CD8-positive, alpha-beta memory T cell (primary cell): ENCODE measurements at places on chromosomes 12 and 14. TPM values are rescaled to one million over a fixed set of nuclear protein-coding genes. Genes with fewer than 3 reads are reported as not detected.

The USP44 gene
- 7.1 TPM for total RNA-seq

The CIROP gene
- total RNA-seq = not detected

- H3K36me3 ChIP-seq = no peaks in the 10 kb centered on the region
- no peaks in the 10 kb centered on the region for H3K27me3 ChIP-seq
- no peak overlapping the region for H3K27ac ChIP-seq
Measured at GRCh38 chr14:54654605-54655004, 87.7 kb downstream of the SAMD4A start.

DNA sequence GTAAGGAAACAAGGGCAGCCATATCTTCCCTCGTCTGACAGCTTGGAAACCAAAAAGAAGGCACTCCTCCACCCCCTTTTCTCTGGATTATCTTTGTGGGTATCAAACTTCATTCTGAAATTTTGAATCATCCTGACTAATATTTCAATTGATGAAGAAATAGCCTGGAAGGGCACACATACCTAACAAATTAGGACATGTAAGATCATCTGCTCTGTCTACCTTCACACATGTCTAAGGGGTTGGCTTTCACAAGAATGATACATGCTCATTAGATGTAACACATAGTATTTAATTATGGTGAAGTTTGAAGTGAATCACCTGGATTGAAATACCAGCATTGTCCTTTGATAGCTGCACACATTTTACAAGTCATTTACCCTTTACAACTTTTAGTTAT lies 348.1 kb upstream of the RPL10L start:
- no peaks in the 10 kb centered on the region for H3K27me3 ChIP-seq
- H3K4me3 ChIP-seq = no peak overlapping the region
- no peak overlapping the region for H3K27ac ChIP-seq
- H3K36me3 ChIP-seq = no peaks in the 10 kb centered on the region
- no peak for DNase-seq
- no peaks in the 10 kb centered on the region for H3K4me1 ChIP-seq

GRCh38 chr12:21456291-21456780 lies 18.9 kb downstream of the PYROXD1 start:
- H3K36me3 ChIP-seq = no peaks in the 10 kb centered on the region
- peaks cover 42% of the 10 kb centered on the region for H3K4me1 ChIP-seq
- DNase-seq = peak; percentile 65
- H3K27me3 ChIP-seq = no peaks in the 10 kb centered on the region
- no peak overlapping the region for H3K27ac ChIP-seq
- H3K4me3 ChIP-seq = peak overlapping the region; percentile 36

- H3K4me3 ChIP-seq = no peak overlapping the region
- no peaks in the 10 kb centered on the region for H3K36me3 ChIP-seq
- H3K27ac ChIP-seq = no peak overlapping the region
- no peaks in the 10 kb centered on the region for H3K27me3 ChIP-seq
- DNase-seq = no peak
Measured at GRCh38 chr12:30145684-30146032, 361.9 kb upstream of the TMTC1 start.

The MYH7 gene
- not detected for total RNA-seq

- H3K27me3 ChIP-seq = no peaks in the 10 kb centered on the region
- no peak for DNase-seq
- no peak overlapping the region for H3K4me3 ChIP-seq
- no peaks in the 10 kb centered on the region for H3K4me1 ChIP-seq
Measured at GRCh38 chr14:53793790-53794505, 162.7 kb downstream of the BMP4 start.
